Pons (tissue), 1 donor: ENCODE measurements at places on chromosomes 3 and 15.

GRCh38 chr3:142209655-142210054, 15.7 kb downstream of the GK5 start:
- peak; percentile 54 for DNase-seq

GRCh38 chr15:70596354-70597055, 166.9 kb downstream of the UACA start:
- DNase-seq: no peak

DNA sequence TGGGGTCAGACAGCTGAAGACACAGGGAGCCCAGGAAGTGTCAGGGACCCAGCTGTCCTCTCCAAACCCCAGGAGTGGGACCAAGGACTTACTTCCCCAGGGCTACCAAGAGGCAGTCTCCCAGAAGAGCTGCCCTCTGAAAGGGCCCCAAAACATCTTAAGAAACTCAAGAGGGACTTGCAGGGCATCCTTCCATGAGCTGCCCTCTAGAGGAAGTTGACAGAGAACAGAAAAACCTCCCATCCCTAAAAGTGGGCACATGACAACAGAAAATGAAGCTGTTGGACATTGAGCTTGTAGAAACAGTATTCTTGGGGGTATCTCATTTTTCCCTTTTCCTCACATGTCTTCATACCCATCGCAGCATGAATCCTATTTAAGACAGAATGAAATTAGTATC, 58.9 kb downstream of the MECOM start:
- no peak for DNase-seq

- DNase-seq: no peak
Measured at GRCh38 chr3:53630547-53630946, 136.1 kb downstream of the CACNA1D start.

- no peak for DNase-seq
Measured at GRCh38 chr3:61449327-61450040, 111.9 kb upstream of the PTPRG start.
